Stimulated activated CD8-positive, alpha-beta memory T cell treated with anti-CD3 and anti-CD28 coated beads, Interleukin-15, amount 100 ng/mL, for 4 hours (primary cell): ENCODE measurements at places on chromosomes 11 and 22.

GRCh38 chr22:28051787-28052356, 132.8 kb upstream of the PITPNB start:
- no peak for DNase-seq

DNA sequence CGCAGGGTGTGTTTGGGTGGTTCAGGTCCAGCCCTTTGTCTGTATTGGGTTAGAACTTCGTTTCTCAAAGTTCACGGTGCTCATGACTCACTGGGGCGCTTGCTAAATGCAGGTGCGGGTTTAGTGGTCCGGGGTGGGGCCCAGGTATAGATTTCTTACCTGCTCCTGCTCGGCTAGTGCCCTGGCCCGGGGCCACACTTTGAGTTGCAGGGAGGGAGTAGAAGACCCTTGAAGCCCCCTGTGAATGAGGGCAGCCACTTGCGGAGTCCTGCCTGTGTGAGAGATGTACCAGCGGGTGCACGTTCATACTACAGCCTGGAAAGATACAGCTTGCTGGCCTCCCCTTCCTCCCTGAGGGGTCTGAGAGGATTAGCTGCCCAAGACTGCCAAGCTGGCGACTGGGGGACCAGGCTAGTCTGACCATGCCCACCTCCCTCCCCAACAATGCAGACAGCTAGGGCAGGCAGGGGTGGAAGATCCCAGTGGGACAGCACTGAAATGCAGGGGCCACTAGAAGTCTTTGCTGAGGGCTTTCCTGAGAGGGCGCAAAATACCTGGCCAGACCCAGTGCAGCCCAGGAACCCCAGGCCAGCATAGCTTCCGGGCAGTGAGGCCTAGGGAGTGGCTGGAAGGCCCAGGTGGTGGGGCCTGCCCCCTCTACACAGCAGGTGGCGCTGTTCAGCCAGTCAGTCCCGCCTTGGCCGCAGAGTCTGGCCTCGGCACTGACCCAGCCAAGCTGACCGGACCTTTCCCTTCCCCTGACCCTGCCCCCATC, 5.1 kb upstream of the MYRF start:
- DNase-seq: no peak

DNA sequence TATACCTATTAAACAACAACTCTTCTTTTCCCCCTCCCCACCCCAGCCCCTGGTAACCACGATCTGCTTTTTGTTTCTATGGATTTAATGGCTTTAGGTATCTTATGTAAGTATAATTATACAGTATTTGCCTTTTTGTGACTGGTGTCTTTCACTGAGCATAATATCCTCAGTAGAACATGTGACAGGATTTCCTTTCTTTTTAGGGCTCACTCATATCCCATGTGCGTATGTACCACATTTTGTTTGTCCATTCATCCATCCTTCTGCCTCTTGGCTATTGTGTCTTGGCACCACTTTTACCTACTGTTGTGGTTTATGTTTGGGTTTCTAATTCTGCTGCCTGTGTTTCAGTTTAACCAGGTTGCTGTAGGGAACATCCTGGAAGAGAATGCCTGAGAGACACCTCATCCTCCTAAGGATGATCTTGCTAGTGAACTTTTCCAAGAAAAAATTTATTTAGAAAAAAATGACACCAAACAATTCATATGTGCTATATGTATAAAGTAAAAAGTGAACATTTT, 77.6 kb upstream of the SESN3 start:
- DNase-seq: no peak

- DNase-seq: no peak
Observed at GRCh38 chr22:35316751-35317150, 17.1 kb downstream of the TOM1 start.

DNA sequence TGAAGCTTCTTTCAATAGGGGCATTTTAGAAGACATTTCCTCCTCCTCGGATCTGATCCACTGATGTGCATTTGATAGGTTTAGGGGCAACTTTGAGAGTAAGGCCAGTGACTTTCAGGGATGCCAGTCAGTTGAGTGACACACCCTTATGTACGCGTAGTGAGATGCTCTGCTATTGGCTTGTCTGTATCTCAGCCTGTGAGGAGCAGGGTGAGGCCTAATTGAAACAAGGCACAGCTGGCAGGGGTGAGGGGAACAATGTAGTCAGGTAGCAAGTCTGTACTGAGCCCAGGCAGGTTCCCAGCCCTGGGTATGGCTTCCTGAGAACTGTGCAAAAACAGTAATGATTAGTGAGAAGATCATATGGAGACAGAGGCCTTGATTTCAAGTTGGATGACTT, 61.5 kb downstream of the STIM1 start:
- no peak for DNase-seq

- peak; percentile 38 for DNase-seq
Observed at GRCh38 chr11:75536786-75537641, 11.3 kb upstream of the GDPD5 start.

DNA sequence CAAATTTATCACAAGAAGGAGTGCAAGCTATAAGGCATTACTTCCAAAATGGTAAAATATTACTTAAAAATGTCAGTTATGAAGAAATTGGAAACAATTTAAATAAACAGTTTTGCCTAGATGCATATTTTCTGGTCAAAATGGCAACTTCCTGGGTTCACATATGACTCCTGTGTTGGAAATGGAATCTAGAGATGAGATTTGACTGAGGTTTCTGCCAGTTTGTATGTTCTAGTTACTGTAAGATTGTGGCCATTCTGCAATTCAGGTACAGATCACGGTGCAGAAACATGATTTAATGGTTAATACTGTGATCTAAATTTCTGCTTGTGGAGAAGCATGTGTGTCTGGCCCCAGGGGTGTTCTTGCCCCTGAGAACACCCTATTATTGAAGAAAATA, 3.4 kb upstream of the OR4C6 start:
- DNase-seq: no peak

- no peak for DNase-seq
Observed at GRCh38 chr11:117618302-117618981, 178.6 kb downstream of the DSCAML1 start.

GRCh38 chr11:19433367-19433766, 192.6 kb upstream of the E2F8 start:
- no peak for DNase-seq

DNA sequence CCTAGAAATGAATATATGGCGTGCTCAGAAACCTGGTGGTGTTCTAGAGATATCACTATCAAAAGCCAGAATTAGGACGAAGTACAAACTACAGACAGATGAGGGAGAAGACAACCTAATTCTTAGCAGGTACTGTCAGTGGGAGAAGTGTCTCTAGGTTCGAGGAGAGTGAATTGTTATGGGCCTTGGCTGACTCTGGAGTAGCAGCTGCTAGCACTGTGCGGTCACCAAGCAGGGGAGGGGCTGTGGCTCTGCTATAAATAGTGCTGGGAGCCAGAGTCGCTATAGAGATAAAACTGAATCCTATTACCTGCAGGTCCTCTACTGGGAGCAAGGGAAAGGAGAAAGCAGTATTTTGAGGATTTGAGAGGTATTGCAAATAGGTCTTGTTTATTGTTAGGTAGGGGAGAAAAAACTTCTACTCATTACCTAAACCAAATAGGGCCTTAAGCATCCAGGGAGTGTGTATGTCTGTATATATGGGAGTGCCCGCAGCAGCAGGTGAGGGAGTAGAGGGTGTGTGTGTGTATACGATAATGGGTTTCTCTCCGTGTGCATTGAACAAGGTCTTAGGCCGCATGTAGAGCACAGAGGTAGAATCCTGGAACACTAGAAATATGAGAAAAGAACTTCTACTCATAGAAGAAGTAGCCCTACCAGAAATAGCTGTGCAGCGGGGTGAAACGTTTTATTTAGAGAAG, 2.2 kb downstream of the MADD start:
- DNase-seq: no peak

DNA sequence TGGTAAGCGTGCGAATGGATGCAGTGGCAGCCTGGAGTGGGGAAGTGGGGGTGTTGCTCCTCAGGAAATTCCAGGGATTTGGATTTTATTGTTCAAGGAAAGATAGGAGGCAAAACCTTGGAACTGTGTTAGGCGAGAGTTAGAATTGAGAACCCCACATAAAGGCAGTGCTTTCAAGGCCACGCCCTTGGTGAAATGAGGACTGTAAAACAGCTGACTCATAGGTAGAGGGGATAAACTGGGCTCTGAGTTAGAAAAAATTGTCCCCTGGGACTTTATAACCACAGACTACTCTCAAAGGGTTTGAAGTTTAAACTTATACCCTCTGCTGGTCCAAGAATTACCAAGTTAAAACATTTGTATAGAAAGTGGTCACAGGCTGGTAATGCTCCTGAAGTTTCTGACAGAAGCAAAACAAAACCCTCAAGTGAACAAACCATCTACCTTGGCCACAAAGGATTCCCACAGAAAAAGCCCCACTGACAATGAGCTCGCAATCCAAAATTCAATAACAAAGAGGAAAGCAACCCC, 250.3 kb upstream of the TBCEL start:
- no peak for DNase-seq

DNA sequence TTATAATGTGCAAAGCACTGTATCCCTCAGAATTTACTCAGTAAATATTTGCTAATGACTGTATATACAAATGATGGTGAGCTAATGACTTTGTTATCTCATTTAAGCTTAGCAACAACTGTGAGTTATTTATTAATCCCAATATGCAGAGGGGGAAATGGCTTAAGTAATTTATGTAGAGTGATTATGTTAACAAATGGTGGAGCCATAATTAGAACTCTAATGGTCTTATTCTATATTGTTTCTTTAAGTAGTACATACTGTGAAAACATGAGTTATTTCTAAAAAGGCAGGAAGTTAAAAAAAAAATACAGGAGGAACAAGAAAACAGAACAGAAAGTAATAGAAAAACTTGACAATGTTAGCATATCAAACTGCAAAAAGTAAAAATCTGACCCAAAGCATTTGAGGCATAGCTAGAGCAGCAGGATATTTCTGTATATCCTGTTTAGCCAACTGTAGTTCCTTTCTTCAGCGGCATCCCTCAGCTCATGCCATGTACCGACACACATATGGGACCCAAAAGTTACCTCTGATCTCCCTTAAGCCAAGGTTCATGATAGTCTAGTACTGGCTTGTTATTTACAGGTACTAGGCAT, 94.2 kb downstream of the FCHSD2 start:
- DNase-seq: no peak

DNA sequence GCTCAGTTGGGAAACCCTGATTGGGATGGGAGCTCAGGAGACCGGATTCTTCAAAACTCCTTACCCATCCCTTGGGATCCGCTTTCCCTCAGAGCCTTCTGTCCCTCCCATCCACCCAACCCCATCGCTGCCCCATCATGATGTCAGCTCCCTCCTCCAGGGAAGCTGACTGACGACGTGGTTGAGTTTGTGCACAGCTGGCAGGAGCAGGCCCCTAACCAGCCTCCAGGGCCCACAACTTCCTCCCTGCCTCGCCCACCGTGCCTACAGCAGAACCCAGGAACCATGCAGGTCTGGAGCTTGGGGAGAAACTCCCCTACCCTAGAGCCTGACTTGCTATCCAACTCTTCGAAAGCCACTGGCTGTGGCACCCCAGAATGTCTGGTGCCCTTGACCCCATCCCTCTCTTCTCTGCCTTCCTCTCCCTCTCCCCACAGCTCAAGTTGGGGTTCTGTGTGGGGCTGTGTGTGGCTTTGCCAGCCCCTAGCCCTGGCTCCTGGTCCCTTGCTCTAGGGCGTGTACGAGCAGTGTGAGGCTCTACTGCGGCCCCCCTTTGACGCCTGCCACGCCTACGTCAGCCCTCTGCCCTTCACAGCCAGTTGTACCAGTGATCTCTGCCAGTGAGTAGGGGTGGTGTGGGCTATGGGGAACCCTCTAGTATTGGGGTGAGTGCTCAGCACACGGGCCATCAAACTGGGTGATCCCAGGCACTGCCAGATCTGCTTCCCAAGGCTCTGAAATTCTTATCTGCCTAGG, 11.1 kb downstream of the OTOG start:
- no peak for DNase-seq

DNA sequence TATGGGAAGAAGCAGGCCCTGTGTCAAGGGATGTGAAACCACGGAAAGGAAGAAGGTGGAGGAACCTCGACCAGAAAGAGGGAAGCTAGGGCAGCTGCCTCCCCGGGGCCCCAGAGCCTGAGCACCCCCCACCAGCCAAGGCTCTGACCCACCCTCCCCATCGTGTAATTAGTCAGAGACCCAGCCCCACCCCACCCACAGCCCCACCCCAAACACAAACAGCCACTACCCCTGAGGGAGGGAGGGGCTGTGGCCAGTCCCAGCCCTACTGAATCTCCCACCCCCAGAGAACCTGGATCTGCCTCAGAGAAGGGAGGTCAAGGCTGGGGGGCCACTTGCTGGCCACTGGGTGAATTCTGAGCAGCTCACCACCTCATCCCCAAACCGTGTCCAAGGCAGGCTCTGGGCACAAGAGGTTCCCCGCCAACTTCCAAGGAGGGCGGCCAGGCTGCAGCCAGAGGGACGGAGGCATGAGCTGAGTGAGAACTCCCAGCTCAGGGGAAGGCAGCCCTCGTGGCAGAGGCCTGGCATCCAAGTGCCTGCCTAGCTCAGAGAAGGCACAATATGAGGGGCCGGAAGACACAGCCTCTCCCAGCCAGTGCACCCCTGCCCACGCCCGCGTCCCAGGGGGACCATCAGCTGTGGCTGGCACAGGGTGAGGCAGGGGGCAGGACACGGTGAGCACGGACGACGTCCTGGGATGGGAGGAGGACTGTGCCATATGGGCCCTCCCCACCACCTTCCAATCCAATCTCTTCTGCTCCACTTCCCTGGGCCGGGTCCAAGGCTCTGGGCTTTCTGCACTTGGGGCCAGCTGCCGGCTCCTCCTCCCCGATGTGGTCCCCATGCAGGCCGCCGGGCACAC, 2.7 kb downstream of the PLXNB2 start:
- DNase-seq: no peak

- no peak for DNase-seq
Observed at GRCh38 chr11:32056438-32056837, 34.4 kb upstream of the RCN1 start.

- DNase-seq: peak; percentile 22
Observed at GRCh38 chr22:22558972-22559603, at the start of gene PRAME. TSS of gene PRAME (minus strand) at chr22:22559265. CDS start at chr22:22556832, 2,433 bp downstream.

DNA sequence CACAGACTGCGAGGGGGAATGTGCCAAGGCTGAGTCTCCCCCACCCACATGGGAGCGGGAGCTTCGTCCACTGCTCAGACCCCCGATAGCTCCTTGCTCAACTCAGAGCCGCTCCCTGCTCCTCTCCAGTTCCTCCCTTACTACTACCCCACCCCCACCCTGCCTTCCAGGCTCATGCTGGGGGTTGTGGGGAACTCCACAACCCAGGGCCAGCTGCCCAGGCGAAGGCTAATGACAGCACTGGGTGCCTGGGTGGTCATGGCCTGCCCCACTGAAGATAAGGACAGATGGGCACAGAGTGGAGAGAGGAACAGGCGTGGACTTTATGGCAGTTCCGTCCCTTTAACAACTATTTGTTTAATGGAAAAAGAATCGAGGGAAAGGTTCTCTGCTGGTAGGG, 73.7 kb downstream of the PDE2A start:
- DNase-seq: no peak

- DNase-seq: no peak
Observed at GRCh38 chr11:131800452-131800851, 430.0 kb downstream of the NTM start.

GRCh38 chr11:13378316-13378715, 84.7 kb downstream of the BTBD10 start:
- no peak for DNase-seq
